Activated CD4-positive, alpha-beta T cell treated with anti-CD3 and anti-CD28 coated beads, Interleukin-10, Interleukin-2, amounts not matched to agents 100 ng/mL and 50 ng/mL, durations not matched to agents 16 hours and 8 hours (primary cell): ENCODE measurements at places on chromosomes 6 and 20.

DNA sequence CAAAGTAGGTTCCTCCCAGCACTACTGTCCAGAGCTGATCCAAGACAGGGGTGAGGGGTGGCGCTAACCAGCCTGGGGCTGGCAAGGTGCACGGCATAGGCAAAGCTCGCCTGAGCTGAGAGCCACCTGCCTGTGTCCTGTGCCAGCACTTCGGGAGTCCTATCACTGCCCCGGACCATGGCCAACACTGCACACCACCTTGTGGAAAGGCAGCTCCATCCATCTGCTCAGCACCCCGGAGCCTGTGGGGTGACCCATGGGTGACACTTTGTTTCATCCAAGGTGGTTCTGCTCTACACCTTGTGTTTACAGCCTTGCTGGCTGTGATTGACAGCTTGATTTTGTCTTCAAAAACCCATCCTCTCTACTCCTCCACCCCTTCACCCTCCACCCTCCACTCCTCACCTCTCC lies 32.9 kb upstream of the GATA5 start:
- no peak for DNase-seq

DNA sequence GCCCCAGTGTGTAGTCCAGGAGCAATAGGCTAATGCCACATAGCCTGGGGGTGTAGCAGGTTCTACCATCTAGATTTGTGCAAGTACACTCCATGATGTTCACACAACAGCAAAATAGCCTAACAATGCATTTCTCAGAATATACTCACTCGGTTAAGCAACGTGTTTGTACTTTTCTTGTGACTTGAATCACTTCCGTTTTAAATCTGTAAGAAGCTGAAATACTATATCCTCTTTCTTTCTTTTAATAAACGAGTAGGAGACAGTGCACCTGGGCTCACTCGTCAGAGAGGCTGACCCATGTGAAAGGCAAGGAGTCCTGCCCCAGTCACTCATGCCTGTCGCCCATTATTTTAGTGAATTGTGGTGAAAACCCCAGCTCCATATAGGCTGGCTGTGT lies 201.6 kb downstream of the FOXA2 start:
- DNase-seq = no peak

DNA sequence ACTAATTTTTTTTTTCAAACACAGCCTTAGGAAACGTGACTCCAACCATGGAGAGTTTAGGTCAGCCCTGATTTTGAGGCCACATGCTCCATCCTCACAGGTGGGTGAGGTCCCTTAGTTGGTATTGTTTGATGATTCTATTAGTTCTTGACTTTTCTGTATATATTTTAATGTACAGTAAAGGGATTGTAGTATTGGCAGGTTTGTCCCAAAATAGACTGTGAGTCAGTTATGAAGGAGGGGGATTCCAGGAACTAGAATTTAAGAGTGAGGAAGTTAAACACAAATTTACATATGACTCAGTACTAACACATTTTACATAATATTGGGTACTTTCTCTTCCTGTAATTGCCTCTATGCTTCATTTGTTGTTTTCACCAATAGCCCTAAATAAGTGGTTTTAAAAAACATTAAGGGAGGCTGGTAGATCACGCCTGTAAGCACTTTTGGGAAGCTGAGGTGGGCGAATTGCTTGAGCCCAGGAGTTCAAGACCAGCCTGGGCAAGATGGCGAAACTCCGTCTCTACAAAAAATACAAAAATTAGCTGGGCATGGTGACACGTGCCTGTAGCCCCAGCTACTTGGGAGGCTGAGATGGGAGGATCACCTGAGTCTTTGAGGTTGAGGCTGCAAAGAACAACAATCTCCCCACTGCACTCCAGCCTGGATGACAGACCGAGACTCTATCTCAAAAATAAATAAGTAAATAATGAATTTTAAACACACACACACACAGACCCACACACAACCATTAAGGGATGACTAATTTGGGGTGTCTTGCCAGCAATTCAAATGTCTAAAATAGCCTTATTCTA lies 81.8 kb downstream of the SGK1 start:
- peak; percentile 85 for DNase-seq

DNA sequence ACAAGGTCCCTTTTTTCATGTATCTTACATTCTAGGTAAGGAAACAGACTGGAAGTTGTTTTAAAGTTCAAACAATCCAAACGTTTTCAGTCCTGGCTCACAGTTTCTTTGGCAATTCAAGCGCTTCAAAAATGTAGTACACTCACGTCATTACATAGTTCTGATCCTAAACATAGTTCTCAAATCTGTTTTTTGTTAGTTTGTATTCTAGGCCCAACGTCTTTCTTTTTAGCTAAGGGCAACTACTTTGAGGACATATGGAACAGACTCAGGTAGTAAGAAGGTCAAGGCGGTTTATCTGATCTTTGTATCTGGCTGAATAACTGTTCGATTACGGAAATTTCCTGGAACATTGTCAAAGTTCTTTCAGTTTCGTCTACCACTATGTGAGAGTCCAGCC lies 36.9 kb upstream of the PLCB4 start:
- DNase-seq = no peak

GRCh38 chr20:61809006-61809770 lies 256.5 kb downstream of the TAF4 start:
- no peak for DNase-seq

DNA sequence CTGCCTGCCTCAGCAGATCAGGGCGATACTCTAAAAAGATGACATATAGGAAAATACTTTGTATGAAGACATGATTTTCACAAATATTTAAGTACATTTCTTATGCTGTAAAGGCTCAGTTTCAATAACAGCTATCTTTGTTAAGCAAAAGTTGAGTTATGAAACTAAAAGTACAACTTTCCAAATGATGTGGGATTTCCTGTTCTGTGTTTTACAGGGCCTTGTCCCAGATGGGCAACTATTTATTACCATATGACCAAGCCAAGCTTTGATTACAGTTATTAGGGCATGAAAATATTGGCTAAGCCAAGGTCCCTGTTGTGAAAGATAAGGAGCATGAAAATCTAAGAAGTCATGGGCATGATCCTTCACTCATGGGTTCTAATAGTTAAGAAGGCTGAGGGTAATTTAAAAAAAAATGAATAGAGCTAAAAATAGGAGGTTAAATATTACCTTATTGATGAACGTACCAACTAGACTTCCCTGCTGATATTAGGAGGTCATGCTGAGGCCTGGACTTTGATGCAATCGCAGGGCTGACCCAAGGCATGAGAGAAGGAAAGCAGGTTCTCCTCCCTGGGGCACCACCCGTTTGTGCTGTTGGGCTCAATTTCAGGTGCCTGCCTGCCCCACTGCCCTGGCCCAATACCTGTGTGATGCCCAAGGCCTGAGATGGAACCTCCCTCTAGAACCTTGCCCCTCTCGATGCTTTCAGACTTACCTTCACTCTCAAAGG lies 294.4 kb upstream of the PRDM1 start:
- DNase-seq = peak; percentile 70

GRCh38 chr6:20939161-20939775 lies 405.0 kb downstream of the CDKAL1 start:
- no peak for DNase-seq

- DNase-seq = peak; percentile 63
Observed at GRCh38 chr6:107061125-107062020, 33.4 kb downstream of the MTRES1 start.

DNA sequence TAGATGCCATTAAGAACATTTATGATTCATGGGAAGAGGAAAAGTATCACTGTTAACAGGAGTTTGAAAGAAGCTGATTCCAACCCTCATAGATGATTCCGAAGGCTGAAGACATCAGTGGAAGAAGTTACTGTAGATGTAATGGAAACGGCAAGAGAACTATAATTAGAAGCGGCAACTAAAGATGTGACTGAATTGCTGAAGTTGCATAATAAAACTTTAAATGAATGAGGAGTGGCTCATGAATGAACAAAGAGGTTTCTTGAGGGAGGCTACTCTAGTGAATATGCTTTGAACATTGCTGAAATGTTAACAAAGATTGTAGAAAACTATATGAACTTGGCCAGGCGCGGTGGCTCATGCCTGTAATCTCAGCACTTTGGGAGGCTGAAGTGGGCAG lies 84.1 kb downstream of the PHIP start:
- DNase-seq = no peak

DNA sequence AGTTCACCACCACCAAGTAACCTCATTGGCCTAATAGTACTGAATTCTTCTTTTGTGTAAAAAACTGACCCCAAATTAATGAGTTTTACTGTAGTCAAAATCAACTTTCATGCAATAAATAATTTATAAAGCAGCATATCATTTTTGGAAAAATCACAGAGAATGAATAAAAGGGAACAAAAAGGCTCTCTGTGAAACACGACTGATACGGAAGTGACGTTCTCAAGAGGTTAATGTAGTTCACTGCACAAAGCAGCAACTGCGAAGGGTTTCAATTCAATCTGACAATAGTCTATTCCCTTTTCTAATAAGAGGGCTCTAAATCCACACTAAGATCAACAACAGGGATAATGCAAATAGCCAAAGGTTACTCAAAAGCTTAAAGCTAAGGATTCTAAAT lies 70.3 kb downstream of the PREP start:
- no peak for DNase-seq

- DNase-seq = no peak
Observed at GRCh38 chr20:56222201-56222600, 26.3 kb upstream of the MC3R start.

GRCh38 chr6:6714118-6714897 lies 125.8 kb downstream of the LY86 start:
- DNase-seq = no peak

DNA sequence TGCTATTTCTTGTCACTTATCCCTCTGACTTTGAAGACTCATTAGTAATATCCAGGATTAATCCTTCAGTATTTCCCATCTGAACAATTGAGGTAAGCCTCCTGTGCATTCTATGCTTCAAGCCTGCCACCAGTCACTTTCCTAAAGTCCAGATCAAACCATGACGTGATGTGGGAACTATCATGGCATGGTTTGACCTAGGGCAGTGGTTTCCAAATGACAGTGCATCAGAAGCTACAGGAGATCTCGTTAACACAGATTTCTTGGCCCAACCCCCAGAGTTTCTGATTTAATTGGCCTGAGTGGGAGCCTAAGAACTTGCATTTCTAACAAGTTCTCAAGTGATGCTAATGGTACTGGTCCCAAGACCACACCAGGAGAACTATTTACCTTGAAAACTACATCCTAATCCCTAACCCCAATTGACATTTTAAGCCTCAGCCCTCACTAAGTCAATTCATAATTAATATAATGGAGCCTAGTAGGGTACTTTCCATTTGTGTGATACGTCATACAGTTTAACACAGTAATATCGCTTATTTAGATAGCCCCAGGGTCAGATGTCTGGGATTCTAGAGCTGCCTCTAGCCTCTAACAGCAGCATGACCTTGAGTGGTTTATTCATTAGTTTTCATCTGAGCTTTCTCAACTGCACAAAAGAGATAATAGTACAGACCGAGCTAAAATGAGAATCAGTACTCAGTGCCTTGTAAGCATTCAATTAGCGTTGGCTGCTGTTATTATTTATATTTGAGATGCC lies 907.6 kb downstream of the TFAP2A start:
- no peak for DNase-seq

GRCh38 chr6:12060780-12061609 lies 48.9 kb downstream of the HIVEP1 start:
- peak; percentile 80 for DNase-seq

DNA sequence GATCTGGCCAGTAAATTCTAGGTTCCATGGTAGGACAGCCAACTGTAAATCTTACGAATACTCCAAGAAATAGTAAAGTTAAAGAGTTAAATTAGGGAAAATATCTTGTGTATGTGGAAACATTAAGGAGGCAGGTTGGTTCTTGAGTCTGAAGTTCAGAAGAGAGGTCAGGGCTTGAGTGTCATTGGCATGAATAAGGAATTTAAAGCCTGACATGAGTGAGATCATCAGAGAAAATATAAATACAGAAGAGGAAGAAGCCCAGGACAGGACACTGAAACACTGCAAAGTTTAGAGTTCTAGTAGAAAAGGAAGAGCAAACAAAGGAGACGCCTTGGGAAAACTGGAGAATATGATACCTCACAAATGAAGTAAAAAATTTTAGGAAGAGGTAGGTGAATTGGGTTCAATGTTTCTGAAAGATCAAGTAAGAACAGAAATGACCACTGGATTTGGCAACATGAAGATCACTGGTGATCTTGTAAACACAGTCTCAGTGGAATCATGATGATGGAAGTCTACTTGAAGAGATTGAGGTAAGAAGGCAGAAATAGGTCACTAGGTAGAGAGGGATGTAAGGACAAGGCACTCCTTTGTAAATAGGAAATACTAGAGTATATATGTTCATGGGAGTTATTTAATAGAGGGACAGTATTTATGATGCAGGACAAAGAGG lies 41.6 kb upstream of the SYNCRIP start:
- DNase-seq = no peak

- no peak for DNase-seq
Observed at GRCh38 chr6:151721671-151722070, 85.8 kb upstream of the ESR1 start.

GRCh38 chr6:154977588-154977987 lies 17.5 kb upstream of the TIAM2 start:
- DNase-seq = no peak

DNA sequence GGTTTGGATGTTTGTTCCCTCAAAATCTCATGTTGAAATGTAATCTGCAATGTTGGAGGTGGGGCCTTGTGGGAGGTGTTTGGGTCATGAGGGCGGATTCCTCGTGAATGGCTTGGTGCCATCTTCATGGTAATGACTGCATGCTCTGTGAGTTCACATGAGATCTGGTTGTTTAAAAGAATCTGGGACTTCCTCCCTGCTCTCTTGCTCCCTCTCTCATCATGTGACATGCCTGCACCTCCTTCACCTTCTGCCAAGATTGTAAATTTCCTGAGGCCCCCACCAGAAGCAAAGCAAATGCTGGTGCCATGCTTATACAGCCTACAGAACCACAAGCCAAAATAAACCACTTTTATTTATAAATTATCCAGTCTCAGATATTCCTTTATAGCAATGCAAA lies 250.3 kb upstream of the PLN start:
- no peak for DNase-seq

GRCh38 chr6:99575544-99576227 lies 7.2 kb upstream of the CCNC start:
- DNase-seq = no peak

DNA sequence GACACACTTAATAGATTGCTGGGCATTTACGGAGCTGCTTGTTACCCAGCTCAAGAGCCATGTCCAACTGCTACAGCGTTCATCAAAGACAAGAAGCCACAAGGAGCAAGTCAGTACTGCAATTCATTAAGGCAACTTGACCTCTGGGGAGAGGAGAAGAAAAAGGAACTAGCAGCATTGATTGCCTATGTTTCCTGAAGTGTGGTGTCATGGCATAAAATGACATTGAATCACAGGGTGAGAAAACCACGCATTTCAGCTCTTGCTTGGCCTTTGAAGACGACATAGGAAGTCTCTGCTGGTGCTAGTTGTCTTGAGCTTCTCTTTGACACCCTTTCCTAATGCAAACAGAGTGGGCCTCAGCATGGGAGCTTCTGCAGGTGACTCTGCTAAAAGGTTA lies 139.1 kb downstream of the CDH26 start:
- no peak for DNase-seq

- DNase-seq = no peak
Observed at GRCh38 chr6:17879184-17879583, 108.3 kb downstream of the KIF13A start.

DNA sequence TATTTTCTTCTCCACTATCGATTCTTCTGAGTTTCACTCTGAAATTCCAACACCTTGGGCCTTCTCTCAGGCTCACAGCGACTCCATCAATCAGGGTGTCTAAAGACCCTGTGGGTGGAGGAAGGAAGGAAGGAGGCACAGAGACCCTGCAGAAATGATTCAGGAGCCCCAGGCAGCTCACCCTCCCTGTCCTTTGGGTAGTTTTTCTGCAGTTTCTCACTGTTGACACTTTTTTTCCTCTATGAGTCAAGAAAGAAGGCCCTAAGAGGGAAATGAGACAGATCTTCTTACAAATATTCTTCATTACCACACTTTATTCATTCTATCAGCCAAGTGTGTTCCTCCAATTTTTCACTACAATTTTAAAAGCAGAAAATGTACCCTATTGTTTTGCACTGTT lies 34.2 kb upstream of the TBXT start:
- DNase-seq = no peak
